ENCODE measurements at places on chromosomes 2 and 18.

DNA sequence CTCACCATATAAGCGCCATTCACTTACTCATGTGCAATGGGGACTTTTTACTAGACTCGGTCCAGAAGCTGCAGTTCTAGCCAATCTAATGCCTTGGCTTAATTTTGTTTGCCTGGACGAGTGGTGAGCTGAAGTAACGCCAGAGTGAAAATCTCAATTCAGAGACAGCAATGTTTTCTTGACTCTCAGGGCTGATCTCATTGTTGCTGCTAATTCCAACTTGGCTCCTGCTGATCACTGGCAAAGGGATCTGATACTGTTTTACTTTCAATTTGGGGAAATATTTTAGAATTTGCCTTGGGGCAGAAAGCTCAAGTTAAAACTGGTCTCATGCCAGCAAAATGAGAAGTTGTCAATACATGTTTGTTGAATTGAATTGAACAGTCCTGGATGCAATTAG, 906.6 kb upstream of the CDH2 start:
- no peak for ATAC-seq

DNA sequence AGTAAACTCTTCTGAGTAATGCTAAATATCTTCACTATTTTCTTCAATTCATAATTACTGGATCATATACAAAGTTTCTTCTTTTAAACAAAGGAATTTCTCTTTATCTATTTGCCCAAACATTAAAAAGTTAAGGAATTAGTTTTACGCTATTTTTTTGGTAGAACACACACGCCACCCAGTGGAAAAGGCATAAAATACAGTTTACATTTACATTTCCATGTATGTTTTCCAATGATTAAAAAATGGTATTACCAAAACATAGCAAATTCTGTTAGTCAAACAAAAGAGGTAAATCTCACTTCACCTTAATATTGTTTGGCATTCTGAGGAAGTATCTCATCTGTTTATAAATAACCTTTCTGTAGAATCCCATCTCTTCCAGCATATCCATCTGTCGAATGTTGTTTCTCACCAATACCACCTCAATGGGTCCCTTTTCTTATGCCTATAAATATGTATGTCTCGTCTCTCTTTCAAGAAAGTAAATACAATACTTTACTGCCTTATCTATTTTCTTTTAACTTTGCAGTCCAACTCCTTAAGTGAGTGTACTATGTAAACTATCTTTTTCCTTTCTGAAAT, 7.2 kb downstream of the BOLL start:
- ATAC-seq, result no peak

- ATAC-seq, result peak; percentile 75
These were observed 7.6 kb upstream of the DSG2 start for GRCh38 chr18:31490387-31490786.

DNA sequence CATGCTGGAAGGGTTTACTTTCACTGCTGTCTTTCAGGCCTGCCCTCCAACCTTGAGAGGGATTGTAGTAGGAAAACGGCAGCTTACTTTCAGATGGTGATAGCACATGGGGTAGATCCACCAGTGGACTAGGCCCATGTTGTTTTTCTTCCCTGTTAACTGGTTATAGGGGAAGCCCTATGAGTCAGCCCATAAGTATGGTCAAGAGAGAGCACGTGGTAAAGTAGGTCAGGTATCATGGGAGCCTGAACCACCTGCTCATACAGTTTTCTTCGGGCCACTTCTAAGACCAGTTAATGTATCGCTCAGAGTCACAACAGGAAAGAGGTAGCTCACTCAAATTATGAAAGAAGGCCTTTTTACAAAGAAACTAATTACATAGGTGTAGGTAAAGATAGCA, 33.0 kb downstream of the PDK1 start:
- ATAC-seq, result peak; percentile 87

Measured in activated T-helper 17 cell treated with anti-CD3 and anti-CD28 coated beads, Interleukin-2, amount 50 U/mL, for 72 hours (primary cell).